Activated T-cell treated with anti-CD3 and anti-CD28 coated beads for 1 hour (primary cell): ENCODE measurements at places on chromosomes 1 and 21.

DNA sequence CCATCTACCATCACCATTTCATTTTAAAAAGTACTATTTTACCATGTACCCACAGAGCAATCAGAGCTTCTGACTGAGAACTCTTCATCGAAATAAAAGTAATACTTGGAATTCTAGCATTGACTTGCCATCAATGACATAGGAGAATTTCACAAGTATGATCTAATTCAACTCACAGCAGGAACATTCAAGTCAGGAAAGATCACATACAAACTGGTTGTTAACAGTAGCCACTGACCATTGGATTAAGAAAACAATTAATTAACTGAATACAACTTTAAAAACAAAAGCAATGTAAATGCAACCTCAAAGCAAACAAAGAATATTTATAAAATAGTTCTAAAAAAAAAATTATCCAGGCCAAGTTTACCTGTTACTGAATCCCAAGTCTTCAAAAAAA, 18.8 kb downstream of the RNF115 start:
- no peak for DNase-seq

DNA sequence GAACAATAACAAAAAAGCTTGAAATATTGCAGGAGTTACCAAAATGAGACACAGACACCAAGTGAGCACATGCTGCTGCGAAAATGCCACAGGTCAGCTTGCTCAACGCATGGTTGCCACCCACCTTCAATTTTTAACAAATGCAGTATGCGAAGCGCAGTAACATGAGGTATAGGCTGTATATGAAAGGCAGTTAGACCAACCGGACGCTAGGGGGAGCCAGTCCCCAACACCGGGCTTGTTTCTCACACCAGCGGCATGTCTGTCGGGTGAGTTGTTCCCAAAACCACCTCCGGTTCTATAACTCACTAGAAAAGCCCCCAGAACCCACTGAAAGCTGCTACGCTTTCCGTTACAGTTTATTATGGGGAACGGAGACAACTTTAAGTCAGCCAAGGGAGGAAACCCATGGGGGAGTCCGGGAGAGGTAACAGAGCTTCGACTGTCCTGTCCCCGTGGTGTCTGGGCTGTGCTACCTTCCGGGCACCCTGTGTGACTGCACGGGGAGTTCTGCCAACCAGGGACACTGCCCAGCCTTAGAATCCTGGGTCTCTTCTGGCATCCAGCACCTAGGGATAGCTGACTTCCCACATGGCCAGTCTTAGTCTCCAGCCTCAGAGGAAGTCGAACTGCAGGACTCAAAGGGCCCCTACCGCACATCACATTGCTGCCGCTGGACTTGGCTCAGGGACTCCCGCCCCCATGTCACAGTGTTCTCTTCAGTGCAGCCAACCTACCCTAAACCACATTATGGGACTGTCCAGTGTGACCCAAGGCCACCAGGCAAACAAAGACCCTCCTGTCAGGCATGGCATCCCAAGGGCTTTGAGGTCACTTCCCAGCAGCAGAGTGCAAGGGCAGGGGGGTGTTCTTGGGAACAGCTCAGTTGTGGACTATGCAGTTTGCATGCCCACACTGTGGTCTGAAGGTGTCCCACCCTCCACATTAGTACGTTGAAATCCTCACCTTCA, 14.0 kb downstream of the RNF187 start:
- peak; percentile 82 for DNase-seq

GRCh38 chr1:58922302-58923089, 138.6 kb upstream of the JUN start:
- DNase-seq, result no peak

DNA sequence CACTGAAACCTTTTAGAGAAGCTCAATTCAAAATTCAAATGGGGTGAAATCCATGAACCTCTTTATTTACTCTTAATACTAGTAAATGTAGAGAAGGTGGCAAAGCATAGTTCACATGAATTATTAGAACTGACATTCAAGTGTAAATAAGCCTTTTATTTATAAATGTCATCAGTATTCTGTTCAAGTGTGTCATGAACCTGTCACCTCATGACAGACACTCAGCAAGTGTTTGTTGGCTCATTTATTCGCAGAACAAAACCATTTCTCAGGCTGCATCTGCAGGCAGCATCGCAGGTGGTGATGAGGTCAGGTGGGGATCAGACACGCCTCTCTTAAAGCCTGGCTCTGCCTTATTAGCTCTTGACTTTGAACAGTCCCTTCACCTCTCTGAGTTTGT, 116.6 kb downstream of the SETD4 start:
- DNase-seq, result no peak

DNA sequence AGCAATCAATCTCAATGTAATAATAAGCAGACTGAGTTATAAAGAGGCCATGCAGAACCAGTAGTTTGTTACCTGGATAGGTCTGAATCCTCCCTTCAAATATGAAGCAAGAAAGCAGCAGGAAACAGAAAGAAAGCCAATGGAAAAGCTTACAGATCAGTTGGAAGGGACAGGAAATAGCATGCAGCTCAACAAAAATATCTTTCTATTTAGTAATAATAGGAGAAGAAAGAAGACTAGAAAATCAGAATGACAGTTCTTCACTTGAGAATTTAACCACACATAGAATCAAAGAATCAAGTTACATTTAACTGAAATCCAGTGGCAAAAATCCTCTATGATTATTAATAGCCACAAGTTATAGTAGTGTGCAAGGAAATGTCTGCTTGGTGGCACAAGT, 194.4 kb downstream of the EIF4G3 start:
- no peak for DNase-seq

GRCh38 chr1:65658122-65658521, 134.6 kb upstream of the PDE4B start:
- DNase-seq, result no peak

- no peak for DNase-seq
Observed at GRCh38 chr1:69126796-69127195, 440.9 kb upstream of the LRRC7 start.

DNA sequence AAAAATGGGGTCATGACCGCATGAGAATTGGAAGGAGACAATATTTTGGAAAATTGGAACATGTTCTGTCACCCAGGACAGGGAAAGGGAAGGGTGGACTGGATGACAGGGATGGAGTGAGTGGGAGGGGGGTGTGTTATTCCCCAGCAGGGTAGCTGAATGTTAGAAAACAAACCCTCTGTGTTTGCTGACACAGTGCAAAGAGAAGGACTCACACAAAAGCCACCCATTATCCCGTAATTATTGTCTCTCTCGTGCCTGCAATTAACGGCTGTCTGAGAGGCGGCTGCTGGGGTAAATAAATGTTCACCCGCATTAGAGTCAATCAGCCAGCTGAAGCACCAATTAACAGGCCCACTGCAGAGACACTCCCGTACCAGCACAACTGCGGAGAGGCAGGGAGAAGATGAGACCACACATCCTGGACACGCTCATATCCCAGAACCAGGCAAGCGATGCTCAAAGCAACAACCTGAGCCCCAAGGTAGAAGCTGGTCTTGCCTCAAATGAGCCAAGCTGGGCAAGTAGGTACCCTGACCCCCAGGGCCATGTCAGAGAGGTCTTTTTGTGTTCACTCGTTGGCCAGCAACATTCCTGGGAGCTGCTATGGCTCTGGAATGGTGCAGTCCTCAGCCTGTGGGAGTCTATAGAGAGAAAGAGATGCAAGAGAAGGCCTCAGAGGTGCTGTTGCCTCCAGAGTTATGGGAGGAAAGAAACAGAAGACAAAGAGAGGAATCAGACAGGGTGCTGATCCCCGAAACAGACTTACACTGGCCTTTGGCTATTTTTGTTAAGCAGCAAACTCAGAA, 19.4 kb downstream of the PLEKHA6 start:
- DNase-seq, result no peak

- no peak for DNase-seq
Observed at GRCh38 chr1:36217670-36218069, 6.6 kb upstream of the THRAP3 start.

GRCh38 chr1:111988377-111988742, 1.1 kb downstream of the KCND3 start:
- no peak for DNase-seq

DNA sequence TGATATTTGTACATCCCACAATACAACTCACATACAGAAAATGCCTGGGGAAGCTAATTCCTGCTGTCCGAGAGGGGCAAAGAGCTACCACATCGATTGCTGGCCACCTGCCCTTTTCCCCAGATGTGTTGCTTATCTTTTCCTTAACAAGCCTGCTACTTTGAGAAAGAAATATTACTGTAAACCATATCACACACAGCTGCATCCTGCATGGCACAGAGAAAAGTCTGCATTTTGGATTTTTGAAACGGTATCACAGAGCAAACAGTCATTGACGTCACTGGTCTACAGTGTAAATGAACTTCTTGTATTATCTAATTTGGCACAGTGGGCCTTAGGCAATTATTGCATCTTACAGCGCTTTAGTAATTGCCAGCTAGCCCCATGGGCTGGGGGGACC, 164.7 kb downstream of the CLIC6 start:
- DNase-seq, result no peak

DNA sequence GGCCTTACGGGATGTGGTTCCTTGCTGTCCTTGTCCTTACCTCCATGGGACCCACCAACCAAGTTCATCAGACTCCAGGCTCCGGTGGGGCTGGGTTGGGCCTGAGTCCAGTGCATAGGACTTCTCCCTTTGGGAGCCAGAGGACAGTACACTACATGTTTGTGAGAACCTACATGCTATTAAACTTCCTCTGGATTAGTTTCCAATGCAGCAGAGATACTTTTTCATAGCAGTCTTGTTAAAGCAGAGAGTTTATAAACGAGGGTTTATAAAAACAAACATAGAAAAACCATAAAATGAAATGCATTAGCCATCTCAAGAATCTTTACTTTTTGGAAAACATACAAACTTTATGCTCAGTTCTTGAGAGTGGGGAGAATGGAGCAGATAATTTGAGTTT, 33.4 kb downstream of the INKA2 start:
- DNase-seq, result no peak

DNA sequence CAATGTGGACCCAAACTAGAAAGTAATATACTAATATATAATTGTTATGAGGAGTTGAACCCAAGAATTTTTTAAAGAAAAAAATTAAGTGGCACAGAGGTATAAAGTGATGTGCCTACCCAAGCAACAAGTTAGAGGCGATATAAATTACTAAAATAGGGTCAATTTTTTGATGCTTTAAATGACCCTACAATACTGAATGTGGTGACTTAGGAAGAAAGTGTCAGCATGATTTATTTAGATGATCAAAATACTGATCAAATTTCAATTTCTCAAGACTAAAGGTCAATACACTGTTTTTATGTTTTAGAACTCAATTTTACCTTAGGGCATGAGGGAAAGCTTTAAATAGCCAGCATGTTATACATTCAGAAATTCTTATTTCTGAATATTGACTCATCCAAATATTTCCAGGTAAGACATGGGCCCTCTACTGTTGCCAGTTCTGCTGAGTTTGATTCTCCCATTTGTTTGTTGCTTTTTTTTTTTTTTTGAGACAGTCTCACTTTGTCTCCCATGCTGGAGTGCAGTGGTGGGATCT, 20.1 kb downstream of the SCAF4 start:
- no peak for DNase-seq

DNA sequence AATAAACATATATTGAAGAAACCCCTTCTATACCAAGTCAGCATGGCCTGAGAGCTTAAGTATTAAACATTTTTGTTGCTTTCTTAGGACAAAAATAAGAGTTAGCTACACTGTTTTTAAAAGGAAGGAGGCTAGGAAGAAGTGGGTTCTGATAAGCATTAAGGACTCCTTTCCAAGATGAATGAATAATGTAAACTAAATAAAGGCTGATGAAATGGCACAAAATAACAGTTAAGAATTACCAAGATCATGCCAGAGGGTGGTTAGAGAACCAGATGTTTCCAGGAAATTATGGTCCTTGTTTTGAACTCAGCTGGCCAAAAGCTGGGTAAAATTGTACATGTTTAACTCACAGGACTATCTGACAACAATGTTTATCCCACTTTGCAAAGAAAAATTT, 114.1 kb upstream of the ETS2 start:
- DNase-seq, result no peak

DNA sequence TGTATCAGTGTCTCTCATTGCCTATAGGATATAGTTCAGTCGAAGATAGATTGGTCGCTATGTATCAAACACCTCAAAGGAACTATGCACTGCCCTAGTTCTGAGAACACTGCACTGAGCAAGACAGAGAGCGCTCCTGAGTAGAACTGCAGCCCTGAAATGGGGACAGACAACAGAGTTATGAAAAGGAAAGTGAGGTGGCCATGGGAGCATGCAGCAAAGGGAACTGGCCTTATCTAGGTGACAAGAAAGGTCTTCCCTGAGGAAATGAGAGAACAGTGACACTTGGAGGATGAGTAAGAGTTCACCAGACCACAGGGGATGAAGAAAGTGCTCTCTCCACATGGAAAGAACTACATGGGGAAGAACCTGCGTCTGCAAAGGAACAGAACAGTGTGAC, 7.5 kb upstream of the G0S2 start:
- no peak for DNase-seq

DNA sequence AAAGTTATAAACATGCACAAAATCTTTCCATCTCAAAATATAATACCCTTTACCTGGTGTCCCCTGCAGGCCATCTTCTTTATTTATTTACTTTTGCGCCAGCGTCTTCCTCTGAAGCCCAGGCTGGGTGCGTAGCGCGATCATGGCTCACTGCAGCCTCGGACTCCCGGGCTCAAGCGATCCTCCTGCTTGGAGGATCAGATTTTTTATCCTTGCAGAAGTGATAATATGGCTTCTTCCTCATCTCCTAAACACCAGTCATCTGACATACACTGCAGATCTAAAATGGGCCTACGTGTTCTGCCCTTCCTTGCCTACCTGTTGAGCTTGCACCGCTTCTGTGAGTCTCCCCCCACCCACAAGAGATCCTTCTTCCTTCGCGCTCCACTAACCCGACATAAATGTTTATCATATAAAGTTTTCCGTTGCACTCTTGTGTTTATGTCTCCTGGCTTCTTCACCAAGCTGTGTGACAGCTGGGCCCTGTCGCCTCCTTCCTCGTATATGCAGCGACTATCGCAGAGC, 506 bp upstream of the SRP9 start:
- DNase-seq, result no peak

- DNase-seq, result no peak
Observed at GRCh38 chr1:20223551-20224419, 37.5 kb upstream of the PLA2G2C start.

DNA sequence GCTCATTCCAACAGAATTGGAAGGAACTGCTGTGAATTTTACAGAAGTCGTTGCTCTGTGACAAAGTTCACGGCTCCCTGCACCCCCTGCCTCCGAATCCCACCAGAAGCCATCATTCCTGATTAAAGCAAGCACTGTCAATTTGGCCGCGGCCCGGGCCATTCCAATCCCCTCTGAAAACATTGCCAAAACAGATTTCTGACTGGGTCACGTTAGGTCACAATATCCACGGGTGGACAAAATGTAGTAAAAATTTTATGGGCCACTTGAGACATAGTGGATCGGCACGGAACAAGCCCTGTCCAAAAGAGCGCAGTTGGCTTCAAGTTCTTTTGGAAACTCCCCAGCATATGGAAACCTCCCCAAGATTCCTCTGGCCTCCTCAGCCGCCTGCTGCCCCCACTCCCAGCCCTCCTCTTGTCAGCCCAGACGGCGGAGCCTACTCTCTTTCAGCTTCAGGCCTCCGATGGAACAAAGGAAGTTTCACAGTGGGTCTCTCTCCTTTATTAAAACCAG, 67.2 kb upstream of the IFNAR2 start:
- no peak for DNase-seq

GRCh38 chr1:31785020-31785946, 21.1 kb upstream of the ADGRB2 start:
- no peak for DNase-seq

- no peak for DNase-seq
Observed at GRCh38 chr21:28752131-28752530, 240.5 kb downstream of the LTN1 start.
